Ovary (tissue), 10 donors: ENCODE measurements at places on chromosomes 5 and 9. TPM values are rescaled to one million over a fixed set of nuclear protein-coding genes. Genes with fewer than 3 reads are reported as not detected.

Gene FOXD1
- 0.10 TPM for total RNA-seq

Gene AGXT2
- total RNA-seq, result 0.10 TPM

DNA sequence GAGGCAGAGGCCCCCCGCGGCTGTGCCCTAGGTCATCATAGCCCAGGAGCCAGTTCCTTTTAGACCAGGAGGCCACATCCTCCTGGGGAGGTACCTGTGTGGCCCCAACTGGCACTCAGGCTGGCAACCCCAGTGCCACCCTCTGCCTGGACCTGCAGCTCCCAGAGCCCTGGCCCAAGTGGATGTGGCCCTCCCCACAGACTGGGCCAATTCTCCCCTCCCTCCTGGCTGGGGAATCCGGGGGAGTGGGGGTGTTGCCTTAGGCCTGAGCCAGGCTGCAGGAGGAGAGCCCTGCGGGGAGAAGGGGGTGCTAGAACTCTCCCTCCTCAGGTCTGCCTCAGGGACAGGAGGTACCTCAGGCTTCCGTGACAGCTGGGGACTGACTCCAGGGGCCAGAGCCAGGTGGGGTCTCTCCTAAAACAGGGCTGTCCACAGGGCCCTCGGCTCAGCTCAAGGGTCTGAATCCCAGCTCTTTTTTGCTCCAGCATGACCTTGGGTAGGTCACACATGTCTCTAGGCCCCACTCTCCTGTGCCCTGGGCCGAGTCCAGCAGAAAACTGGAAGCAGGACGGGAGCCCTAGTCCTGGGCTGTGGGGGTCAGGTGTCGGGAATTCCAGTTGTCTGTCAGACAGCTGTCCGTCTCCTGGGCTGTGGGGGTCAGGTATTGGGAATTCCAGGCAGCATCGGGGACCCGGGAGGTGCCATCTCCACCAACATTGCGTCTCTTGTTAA is 9.6 kb downstream of the DNLZ start:
- DNase-seq, result peak; percentile 66

DNA sequence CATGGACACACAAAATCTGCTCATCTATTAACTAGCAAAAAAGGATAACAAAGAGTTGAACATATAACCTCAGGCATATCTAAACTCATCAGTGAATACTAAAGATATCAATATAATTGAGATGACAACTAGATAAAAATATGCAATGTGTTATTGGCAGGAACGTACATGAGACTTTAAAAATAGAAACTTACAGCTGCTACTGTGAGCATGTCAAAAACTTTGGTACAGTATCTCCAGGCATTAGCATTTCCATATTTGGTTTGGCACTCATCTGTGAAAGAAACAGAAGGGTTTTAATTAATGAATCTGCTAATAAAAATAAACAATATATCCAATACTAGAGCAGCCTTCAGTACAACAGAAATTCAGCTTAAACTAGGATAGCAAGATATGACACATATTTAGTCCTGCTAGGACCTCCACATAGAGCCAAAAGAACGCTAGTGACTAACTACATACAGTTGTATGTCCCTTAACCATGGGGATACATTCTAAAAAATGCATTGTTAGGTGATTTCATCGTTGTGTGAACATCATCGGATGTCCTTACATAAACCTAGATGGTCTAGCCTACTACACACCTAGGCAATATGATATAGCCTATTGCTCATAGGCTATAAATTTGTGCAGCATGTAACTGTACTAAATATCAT is 10.5 kb upstream of the SCAI start:
- no peak for DNase-seq

GRCh38 chr5:167128581-167128980 is 1162.9 kb upstream of the WWC1 start:
- no peak for DNase-seq

- no peak for DNase-seq
These were observed 199.6 kb downstream of the SMARCA2 start for GRCh38 chr9:2214707-2215106.

DNA sequence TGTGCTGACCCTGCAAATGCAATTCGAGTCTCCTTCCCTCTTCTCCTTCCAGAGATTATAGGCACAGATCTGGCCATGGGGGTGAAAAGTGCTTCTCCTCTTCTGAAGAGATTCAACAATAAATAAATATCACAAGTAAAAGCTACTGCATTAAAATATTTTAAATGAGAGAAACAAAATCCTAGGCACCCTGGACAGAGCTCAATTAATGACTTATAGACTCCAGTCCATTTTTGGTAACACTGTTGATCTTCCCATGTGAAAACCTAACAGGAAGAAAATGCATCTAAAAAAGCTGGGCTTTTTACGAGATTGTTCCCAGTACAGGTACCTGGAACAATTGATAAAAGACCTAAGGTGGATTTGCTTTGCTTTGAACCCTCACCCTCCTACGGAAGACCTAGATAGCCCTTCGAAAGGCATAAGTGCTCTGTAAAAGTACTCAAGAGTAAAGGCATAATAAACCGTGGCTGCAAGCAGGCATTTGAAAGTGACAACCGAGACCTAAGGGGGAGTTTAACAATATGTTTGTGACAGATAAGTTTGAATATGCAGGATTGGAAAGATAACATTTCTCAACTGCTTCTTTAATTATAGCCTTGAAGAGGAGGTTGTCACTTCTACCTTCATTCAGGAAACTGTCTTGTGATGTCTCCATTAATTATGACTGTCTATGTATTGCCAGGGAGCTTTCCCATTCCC is 29.4 kb upstream of the MED10 start:
- DNase-seq, result no peak
